Hematopoietic multipotent progenitor cell treated with erythropoietin and hydrocortisone succinate and interleukin-3 and kit ligand, for 15 days (in vitro differentiated cells): ENCODE measurements at places on chromosomes 5 and 9.

DNA sequence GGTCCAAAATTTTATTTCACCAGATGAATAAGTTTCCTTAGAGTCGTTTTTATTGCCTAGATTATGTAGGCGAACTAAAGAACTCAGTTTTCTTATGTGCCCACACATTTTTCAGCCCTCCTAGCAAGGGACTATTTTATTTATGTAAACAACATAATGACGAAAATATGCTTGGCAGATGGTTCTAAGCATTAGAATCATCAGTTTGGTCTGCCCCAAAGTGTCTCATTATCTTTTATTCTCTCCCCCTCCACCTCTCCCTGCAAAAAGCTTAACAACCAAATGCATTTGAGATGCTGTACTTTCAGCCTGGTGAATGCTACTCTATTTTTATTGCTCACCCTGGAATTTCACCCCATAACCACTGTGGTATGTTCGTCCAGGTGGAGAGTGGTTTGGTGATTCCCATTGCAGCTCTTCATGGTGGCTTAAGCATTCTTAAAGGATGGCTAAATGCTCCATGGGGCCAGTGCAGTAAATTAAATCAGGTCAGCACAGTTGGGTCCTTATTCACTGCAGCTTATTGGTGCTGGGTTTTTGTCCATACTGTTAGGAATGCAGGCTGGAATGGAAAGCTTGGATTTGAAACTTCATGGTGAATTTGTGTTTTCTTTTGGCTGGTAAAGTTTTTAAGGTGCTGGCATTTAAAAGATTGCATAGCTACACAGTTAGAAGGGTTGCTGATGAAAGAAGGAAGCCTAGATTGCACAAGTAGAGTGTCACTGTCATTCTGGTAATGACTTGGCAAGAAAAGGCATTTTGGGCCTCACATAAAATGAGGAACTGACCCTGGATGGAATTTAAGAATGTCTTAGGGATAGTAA, 39.2 kb downstream of the TLE4 start:
- no peak for DNase-seq

DNA sequence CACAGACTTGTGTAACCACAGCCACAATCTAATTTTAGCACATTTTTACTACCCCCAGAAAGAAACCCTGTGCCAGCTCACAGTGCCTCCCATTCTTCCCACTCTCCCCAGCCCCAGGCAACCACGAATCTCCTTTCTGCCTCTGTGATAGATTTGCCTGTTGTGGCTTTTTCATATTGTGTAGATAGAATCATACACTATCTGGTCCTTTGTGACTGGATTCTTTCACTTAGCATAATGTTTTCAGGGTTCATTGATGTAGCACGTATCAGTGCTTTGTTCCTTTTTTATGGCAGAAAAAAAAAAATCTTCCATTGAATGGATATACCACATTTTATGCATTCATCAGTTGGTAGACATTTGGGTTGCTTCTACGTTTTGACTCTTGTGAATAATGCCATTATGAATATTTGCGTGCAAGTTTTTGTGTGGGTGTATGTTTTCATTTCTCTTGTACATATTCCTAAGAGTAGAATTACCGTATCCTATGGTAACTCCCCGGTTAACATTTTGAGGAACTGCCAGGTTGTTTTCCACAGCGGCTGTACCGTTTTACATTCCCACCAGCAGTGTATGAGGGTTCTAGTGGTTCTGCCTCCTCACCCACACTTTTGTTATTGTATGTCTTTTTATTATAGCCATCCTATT, 64.5 kb downstream of the RCL1 start:
- no peak for DNase-seq

DNA sequence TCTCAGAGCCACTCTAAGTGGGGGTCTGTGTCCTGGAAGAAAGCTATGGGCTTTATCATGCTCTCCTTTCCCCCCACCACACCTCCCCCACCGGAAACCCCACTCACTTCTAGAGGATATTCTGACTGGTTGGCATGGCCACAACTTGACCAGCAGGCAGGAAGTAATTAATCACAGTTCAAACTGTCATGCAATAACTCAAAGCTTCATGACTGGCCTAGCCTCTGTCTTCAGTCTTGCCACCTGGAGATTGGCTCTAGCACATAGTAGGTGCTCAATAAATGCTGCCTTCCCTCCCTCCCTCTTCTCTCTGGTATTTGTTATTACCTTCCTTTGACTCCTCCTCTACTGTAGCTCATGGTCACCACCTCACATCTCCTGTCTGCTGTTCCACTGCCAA, 124.7 kb downstream of the GABBR2 start:
- no peak for DNase-seq

- DNase-seq, result no peak
Measured at GRCh38 chr9:136542241-136543040, 3.4 kb downstream of the NOTCH1 start.

- no peak for DNase-seq
Measured at GRCh38 chr5:159471904-159472303, 141.6 kb upstream of the IL12B start.

DNA sequence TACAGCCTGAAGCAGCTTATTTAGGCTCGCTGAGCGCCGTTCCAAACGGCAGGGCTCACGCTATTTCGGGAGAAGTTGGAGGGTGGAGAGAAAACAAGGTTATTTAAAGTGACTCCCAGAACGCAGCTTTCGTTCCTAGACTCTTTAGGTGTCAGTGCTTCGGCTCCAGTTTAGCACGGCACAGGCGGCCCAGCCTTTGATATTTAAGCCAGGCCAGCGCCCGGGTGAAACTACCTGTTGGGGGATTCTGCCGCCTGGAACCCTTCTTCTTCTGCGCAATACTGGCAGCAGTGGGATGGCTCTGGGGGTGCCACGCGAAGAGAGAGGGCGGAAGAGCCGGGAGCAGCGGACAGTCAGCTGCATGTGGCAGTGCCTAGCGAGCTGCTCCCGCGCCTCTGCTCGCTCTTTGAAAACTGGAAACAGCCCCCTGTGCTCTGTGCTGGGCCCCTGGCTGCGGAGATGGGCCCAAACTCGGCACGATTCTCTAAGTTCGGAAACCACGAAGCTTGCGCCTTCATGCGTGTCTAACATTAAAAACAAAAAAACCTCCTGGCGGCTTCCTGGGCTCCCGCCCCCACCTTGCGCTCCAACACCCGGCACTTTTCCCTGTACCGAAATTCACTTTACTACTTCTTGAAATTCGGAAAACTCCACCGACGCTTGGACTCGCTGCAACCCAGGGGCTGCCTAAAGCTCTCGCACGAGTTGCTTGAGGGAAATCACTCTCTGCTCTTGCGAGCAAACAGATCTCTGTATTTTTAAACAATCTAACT, 34.6 kb upstream of the NFIB start:
- no peak for DNase-seq

GRCh38 chr5:149223081-149223848, 48.4 kb upstream of the AFAP1L1 start:
- no peak for DNase-seq

DNA sequence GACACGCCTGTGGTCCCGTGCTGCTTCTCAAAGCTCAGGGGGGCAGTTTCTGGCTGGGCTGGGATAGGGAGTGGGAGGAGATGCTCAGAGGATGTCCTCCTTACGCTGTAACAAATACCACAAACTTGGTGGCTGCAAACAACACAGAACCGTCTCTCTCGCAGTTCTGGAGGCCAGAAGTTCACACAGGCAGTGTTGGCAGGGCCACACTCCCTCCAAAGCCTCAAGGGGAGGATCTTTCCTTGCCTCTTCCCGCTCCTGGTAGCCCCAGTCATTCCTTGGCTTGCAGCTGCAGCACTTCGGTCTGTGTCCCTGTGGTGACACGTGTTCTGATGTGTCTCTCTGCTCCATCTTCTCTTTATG, 10.4 kb upstream of the ORM1 start:
- no peak for DNase-seq
